ENCODE measurements at places on chromosomes 5 and 9. TPM values are rescaled to one million over a fixed set of nuclear protein-coding genes. Genes with fewer than 3 reads are reported as not detected.

GRCh38 chr5:166909926-166910325 lies 1381.5 kb upstream of the WWC1 start:
- no peak for DNase-seq

DNA sequence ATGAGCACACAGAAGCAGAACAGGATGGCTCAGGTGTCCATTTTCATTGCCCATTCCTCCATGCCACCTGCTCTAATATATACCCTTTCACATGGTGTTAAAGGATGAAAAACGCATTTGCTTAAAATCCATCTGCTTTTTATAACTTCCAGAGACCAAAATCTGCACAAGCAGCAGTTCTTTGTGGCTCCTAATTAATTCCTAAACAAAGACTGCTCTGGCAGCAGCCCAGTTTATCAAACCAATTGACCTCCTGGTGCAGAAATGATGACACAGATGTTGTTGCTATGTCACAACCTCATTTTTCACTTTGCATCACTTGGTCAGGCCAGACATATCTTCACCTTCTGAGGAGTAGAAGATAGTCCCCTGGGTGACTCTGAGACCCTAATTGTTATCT lies 141.2 kb downstream of the ASTN2 start:
- no peak for DNase-seq

- no peak for DNase-seq
These were observed 11.5 kb downstream of the GPR150 start for GRCh38 chr5:95631255-95631958.

- DNase-seq, result no peak
These were observed 31.6 kb downstream of the ADRA1B start for GRCh38 chr5:159947708-159948358.

GRCh38 chr5:65790371-65791163 lies 68.6 kb downstream of the NLN start:
- DNase-seq, result no peak

Gene HACD4
- polyA plus RNA-seq, result 1.8 TPM

Gene MARVELD2
- polyA plus RNA-seq, result 2.9 TPM

Gene FOXI1
- polyA plus RNA-seq, result not detected

Gene PIP5K1B
- polyA plus RNA-seq, result not detected

Measured in A549 (cell line).